ENCODE measurements at places on chromosomes 4 and X. TPM values are rescaled to one million over a fixed set of nuclear protein-coding genes. Genes with fewer than 3 reads are reported as not detected.

Gene BTC
- total RNA-seq: not detected

Gene UCHL1
- total RNA-seq: 2.6 TPM

Gene RGN
- 0.24 TPM for total RNA-seq

Gene CLGN
- not detected for total RNA-seq

Measured in activated B cell treated with CpG ODN at 0.5 μM for 24 hours (primary cell).